ENCODE measurements at places on chromosomes 6 and 20.

- DNase-seq = peak; percentile 6
Measured at GRCh38 chr6:158121335-158121734, 46.7 kb downstream of the SERAC1 start.

DNA sequence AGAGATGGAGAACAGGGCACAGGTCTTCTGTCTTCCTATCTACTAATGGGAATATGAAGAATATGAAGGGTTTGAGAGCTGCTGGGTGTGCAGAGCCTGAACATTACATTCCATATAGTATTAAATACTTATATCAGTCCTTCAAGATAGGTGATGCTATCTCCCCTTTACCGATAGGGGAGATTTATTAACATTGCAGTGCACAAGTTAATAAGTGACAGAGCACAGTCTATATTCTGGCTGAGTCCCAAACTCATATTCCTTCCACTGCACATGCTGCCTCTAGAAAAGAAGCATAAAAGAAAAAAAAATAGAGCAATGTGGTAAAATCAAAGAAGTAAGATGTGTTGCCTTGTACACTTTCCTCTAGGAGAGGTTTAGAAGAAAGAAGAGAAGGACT lies 18.5 kb upstream of the KIAA0408 start:
- no peak for DNase-seq

- DNase-seq = no peak
Measured at GRCh38 chr6:41545247-41545702, 906 bp upstream of the FOXP4 start.

- DNase-seq = peak; percentile 91
Measured at GRCh38 chr6:28258877-28259777, at the start of gene NKAPL. Gene NKAPL, plus strand, starts transcription at chr6:28259297. Its CDS starts 75 bp downstream, at chr6:28259372.

DNA sequence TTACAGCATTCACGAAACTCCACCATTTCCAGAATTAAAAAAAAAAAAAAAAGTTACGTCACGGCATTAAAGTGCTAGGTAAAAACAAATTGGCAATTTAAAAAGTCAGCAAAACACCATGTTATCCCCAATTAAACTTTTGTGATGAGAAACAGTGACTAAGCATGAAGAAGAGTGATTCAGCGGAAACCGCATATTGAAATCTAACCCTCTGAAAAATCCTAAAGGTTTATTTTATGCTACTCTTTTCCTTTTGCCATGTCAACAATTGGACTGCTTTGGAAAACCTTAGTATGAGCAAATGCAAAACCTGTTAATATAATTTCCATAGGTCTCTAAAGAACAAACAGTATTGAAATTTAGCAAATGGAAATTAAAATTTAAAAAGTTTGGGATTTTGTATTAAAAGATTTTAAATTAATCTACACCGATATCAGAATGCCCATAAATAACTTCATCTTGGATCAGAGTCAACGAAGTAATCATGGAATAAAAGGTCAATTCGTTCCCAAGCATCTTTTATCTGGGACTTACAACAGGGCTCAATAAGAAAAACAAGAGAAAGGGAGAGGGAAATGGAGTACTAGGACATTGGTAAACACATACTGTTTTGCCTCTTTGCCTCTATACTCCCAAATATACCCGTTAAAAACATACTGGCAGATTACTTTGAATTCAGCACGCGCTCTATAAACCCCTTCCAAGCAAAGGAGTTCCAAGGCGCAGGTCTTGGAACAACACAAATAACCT lies 1.1 kb downstream of the FBXO30 start:
- peak; percentile 57 for DNase-seq

DNA sequence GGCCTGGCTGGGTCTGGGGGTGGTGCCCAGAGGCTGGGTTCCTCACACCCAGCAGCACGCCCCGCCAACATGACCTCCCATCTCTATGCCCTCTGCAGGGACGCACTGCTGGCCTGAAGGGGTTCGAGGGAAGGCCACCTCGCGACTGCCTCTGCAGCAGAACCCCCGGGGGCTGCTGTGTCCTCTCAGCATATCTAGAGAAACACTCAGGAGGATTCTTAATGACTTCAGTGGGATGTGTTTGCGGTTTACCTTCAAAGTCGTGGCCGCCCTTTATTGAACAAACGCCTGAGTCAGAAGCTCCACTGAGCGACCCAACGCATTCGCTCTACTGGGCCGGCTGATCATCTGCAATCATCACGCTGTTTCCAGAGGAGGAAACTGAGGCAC lies 54.8 kb upstream of the GATA5 start:
- no peak for DNase-seq

- no peak for DNase-seq
Measured at GRCh38 chr6:134902936-134903335, 47.0 kb downstream of the ALDH8A1 start.

DNA sequence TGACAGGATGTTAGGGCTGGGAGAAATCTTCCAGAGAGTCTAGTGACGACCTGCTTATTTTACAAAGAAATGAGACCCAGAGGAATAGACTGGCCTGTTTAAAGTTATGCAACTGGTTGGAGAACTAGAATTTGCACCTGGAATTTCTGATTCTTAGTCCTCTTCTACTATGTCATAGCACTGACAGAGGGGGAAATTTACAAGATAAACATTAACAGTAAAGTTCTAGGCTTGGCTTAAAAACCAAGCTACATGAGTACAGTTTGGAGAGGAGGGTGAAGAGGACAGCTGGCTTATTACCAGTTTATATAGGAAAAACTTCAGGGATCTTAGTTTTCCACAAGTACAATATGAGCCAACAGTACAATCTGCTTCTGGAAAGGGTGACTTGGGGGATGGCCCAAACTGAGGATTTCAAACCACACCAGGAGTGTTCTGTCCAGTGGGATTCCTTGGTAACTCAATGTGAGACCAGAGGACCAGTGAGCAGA lies 269.6 kb downstream of the CD109 start:
- DNase-seq = no peak

GRCh38 chr6:6861351-6861894 lies 246.3 kb upstream of the RREB1 start:
- no peak for DNase-seq

DNA sequence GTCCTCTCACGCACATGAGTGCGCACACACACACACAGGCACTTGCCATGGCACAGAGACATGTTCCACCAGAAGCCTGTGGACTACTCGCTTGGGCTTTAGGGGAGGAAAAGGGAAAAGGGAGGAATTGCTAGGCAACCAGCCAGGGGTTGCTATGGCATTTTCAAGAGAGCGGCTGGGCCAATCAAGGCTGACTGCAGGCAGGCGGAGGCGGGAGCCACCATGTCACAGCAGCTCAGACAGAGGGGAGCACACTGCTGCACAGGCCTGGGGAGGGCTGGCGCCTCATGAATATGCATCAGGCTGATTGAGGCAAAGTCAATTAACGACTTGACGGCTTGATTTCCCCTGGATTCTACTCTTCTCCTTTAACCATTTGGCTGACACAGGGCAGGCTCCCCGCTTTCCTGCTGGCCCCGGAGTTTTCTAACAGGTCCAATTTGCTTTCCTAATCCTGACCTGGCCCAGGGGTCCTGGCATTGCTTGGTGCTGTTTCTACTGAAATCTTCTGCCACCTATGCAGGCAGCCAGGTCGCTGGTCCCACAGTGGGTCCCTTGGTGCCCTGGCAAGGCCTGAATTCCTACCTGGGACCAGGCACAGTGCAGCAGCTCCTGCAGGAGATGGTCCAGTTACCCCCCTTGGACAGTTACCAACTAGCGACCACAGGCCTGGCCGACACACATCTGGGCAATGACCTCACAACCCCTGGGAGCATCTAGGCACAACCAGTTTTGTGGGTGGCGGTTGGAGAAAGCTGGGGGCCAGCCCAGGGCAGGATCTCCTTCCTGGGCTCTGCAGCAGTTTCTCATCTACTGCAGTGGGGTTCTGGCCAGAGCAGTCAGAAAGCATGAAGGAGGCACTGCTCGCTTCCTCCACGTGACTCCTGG lies 52.1 kb downstream of the YTHDF1 start:
- no peak for DNase-seq

DNA sequence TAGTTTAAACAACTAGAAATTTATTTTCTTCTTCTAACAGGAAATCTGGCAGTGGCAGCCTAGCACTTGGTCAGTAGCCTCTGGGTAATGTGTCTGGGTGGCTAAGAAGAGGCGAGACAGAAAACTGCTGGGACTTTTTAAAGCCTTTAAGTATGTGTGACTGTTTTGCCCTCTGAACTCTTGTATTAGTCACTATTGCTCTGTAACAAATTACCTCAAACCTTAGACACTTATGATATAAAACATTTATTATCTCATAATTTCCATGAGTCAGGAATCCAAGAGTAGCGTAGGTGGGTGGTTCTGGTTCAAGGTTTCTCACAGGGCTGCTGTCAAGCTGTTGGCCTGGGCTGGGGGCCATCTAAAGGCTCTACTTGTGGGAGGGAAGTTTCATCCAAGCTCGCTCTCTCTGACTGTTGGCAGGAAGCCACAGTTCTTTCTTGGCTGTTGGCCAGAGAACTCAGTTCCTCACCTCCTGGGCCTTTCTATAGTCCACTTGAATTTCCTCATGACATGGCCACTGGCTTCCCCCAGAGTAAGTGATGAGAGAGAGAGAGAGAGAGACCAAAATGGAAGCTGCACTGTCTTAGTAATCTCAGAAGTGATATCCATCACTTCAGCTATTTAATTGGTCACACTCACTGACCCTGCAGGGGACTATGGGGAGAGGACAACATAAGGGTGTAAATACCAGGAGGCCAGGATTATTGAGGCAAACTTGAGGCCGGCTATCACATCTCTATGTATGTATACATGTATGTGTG lies 17.4 kb upstream of the TBC1D22B start:
- DNase-seq = peak; percentile 97

- peak; percentile 89 for DNase-seq
Measured at GRCh38 chr6:146357578-146358430, 185.8 kb upstream of the RAB32 start.

GRCh38 chr20:21280522-21281016 lies 22.6 kb upstream of the XRN2 start:
- DNase-seq = peak; percentile 20

- no peak for DNase-seq
Measured at GRCh38 chr6:14543971-14544585, 426.5 kb downstream of the CD83 start.

DNA sequence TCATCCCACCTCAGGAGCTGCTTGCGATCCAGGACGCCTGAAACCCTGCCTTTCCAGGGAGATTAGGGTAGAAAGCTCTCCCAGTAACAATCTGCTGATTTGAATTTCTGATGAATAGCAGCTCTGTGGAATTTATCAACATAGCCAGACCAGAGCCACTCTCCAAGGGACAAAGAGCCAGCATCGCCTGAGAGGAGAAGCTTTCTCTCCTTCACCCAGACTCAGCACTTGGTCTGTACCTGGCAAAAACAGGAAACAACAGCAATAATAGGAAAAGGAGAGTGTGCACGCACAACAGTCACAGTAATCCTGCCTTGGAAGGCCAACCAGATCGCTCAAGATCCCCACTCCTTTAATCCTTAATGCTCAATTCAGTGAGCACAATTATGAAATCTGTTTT lies 22.3 kb upstream of the ROS1 start:
- no peak for DNase-seq

- no peak for DNase-seq
Measured at GRCh38 chr6:134722200-134722870, 227.6 kb downstream of the ALDH8A1 start.

All from suppressor macrophage (primary cell).